Fibroblast of skin of right biceps (primary cell): ENCODE measurements at places on chromosomes 5 and 9.

DNA sequence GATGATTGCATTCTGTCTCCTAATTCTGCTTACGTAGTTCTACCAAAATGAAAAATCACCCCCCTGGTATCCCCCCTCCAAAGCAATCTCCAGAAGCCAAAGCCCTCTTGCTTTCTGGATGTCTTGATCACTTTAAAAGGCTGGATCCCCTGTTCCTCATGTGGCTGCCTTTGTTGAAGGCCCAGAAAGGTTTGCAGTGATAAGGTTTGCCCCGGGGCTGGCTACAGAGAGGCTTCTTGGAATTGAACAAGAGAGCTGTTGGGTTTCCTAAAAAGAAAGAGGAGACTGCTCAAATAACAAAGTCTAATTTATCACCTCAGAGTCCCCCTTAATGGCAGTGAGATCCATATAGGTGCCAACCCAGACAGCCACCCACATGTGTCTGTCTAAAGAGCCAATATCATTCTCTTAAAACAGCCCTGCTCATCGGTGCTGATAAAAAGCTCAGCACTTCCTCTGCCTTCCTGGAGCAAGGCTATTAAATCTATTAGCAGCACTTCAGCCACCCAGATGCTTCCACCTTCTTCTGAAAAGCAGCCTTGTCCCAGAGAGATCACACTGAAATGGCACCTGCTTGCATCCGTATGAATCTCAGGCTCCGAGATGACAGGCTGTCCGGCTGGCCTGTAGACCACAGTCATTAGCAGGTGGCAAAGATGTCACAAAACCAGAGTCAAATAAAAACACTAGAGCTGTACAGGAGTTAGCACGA is 70.9 kb downstream of the TEX10 start:
- DNase-seq: no peak

DNA sequence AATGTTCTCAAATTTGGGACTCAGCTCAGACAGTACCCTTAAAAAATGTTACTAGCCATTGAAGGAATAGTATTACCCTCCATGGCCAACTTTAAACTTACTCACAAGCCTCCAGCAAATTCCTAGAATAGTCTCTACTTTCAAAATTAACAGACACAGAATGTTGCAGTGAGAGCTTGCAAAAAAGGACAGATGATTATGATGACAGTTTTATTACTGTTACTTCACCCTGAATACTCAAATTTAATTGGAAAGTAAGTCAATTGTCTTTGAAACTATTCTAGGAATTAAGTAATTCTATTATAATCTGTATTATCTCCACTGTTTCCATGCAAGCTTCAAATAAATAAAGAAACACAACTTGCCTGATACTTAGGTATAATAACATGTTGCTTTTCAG is 288.3 kb downstream of the SLF1 start:
- DNase-seq: peak; percentile 17

DNA sequence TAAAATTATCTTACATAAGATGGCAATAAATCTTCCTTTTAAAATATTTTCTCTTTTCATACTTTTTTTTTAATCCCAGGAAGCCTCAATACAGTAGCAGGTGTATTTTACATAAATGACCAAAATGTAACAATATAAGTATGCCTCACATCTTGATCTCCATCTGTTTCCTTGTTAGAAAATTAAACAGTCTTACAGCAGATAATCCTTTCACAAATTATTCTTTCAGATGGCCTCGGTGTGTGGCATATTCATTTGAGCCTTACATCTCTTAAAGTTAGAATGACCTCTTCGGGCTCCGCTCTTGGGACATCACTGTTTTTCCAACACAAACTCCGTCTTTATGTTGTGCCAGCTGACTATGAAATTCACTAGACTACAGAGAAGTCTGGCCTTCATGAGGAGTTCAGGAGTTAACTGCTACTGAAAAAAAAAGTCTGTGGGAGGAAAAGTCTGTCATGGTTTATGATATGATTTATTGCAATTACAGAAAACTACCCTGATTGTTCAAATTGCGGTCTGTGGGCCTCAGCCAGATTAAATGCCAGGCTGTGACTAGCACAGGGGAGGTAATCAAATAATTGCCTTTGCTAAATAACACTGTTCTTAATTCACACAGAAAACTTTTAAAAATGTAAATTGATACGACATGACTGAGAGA is 292.9 kb upstream of the PUM3 start:
- DNase-seq: peak; percentile 58

DNA sequence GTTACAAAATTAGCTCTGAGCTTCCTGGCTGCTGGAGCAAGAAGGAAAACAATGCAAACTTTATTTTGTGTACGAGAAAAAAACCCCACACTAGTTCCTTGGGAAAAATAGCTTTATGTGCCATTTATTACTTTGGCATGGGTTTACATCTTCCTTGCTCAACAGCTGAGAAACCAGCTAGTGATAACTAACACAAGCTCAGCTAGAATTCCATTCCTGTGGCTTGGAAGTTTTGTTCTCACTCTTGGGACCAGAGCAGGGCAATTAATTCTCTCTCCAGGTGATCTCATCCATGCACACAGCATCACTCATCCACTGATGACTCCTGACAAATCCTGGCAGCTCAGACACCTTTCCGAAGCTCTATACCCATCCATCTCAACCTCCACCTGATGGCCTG is 104.1 kb downstream of the CRB2 start:
- peak; percentile 11 for DNase-seq

GRCh38 chr9:107314763-107315162 is 31.7 kb downstream of the RAD23B start:
- no peak for DNase-seq
